ENCODE measurements at places on chromosomes 1 and 21.

GRCh38 chr1:84996846-84997666 is at the start of gene MCOLN2:
TSS of gene MCOLN2 (minus strand) at chr1:84997113. CDS start at chr1:84996872, 241 bp downstream.
- DNase-seq, result peak; percentile 36

- DNase-seq, result no peak
Measured at GRCh38 chr1:167708940-167709389, 12.8 kb upstream of the MPZL1 start.

DNA sequence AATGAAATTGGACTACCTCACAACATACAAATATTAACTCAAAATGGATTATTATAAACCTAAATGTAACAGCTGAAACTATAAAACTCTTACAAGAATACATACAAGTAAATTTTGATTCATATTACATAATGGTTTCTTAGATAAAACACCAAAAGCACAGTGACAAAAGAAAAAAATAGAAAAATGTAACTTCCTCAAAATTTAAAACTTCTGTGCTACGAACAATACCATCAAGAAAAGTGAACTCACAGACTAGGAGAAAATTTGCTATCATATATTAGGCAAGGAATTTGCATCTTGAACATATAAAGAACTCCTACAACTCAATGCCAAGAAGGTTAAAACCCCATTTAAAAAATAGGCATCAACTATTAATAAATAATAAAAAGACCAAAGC is 31.2 kb downstream of the ANGPTL3 start:
- no peak for DNase-seq

DNA sequence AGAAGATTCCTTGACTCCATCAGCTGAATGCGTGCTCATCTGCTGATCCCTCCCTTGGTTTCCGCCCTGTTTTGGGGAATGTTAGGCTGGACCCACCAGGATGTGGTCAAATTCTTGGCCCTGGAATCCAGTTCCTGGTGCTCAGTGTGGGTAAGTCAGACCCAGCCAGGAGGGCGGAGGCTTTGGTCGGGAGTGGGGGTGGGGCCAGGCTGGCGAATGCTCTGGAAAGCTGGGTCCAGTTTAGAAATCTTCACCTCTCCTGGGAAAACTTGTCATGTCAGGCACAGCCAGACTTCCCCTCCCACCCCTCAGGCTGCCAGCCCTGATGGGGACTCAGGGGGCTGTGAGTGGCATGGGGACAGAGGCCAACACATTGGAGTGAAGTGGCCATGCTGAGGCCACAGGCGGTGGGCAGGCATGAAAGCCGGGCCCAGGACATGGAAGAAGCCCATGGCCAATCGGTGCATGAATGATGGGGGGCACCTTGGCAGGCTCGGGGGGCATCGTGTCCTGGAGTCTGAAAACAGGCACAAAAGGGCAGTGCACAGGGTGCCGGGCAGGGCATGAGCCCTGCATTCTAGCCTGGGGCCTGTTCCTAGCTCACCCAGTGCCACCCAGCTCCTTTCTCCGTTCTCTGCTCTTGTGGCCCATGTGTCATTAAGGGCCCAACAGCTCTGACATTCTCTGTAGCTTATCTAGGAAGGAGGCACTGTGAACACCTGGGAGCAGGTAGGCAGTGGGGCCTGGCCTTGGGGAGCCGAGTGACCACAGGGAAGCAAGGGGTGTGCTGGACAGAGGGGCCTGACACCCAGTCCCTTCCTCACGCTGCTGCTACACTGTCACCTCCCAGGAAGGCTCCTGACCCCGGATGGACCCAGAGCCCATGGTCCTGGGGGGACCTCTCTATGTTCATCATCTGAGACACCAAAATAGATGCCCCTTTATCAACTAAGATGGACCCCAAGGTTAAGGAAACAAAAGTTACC is 14.6 kb upstream of the PADI1 start:
- DNase-seq, result no peak

- no peak for DNase-seq
Measured at GRCh38 chr1:9119745-9120144, 9.2 kb downstream of the GPR157 start.

DNA sequence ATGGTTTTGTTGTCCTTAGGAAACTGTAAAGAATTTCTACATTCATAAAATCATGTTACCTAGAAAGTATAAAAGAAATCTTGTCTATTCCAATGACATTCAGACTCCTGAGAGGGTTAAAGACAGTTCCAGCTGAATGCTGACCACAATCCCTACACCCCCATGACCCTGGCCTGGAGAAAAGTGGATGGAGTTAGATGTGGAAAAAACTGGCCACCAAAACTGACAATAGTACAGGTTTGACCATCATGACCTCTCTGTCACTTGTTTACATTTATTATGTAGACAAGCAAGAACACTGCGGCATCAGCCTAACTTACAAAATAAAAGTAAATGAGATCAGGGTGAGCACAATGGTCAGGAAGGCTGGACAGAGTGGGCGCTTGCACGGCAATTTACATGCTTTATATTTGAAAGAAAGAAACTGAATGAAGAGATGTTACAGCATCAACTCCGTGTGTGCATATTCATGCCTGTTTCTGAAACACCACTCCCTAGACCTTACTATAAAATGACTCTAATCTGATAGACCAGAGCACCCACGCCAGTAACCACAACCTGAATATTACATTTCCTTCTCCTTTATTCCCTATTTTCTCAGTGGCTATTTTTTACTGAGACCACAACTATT is 116.0 kb downstream of the ESRRG start:
- DNase-seq, result no peak

GRCh38 chr1:182602935-182603645 is 1.1 kb downstream of the RGS16 start:
- DNase-seq, result no peak

GRCh38 chr21:39730418-39731157 is 14.4 kb upstream of the IGSF5 start:
- DNase-seq, result no peak

- no peak for DNase-seq
Measured at GRCh38 chr21:16943231-16943630, 569.6 kb upstream of the CXADR start.

DNA sequence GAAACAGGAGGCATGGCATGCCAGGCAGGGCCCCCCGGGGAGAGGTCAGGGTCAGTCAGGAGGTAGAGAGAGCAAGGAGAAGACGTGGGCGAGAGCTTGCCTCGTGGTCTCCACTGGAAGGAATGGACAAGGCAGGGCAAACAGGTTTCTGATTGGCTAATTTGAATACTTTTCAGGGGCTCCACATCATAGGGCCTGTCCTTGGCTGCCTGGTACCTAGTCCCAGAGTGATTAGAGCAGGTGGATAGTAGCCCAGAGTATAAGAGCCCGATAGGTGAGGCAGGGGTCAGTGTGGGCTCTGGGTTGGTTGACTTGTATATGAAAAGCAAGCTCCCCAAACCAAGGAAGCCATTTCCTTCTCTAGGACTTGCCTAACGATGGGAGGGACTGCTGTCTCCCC is 178.6 kb downstream of the ZP4 start:
- no peak for DNase-seq

GRCh38 chr1:158996998-158997397 is 12.7 kb upstream of the IFI16 start:
- no peak for DNase-seq

- no peak for DNase-seq
Measured at GRCh38 chr1:143699115-143699514, 272.7 kb downstream of the FAM72C start.

GRCh38 chr1:214251354-214251753 is 29.6 kb upstream of the SMYD2 start:
- no peak for DNase-seq

DNA sequence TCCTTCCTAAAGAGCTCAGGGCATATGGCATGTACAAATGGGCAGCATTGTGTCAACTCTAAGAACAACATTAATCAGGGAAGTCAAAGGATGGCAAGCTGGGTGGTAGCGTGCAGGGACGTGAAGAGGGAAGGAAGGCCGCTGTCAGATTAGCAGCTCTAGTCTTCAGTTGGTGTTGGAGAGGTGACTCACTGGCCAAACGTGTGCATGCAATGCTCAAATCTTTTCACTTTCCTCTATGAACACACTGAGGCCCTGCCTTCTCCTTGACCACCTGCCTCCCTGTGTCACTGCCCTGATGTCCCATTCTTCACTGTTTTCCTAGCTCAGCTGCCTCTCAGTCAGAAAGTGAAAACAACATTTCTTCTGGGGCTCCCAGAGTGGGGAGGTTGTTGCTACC is 5.9 kb upstream of the PIGR start:
- no peak for DNase-seq

DNA sequence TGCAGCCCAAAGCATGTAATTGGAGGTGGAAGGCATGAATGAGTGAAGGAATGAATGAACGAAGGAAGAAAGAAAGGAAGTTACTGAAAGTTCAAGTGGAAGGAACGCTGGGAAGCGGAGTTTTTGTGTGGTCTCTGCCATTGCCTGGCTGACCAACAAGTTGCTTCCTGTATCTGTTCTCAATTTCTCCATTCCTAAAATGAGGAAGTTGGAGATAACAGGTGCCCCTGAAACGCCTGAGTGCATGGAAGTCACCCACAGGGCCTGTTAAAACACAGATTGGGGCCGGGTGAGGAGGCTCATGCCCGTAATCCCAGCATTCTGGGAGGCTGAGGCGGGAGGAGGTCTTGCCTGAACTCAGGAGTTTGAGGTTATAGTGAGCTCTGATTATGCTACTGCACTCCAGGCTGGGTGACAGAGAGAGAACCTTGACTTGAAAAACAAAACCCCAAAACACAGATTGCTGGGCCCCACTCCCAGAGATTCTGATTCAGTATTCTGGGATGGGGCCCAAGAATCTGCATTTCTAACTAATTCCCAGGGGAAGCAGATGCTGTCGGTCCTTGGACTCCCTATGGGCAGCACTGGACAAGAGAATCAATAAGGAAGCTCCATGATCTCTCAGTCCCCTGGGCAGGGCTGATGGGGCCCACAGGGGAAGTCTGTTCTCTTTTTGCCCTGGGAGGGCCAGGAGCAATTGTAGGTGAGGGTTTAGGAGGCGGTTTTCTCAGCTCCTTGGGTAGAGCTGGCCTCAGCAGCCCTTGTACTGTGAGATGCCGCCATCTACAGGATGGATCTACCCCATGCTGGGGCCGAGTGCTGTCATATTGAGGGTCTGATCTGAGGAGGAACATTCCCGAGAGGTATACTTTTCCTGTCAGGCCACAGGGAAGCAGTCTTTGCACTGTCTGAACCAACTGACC is 3.3 kb upstream of the CNR2 start:
- DNase-seq, result peak; percentile 24

DNA sequence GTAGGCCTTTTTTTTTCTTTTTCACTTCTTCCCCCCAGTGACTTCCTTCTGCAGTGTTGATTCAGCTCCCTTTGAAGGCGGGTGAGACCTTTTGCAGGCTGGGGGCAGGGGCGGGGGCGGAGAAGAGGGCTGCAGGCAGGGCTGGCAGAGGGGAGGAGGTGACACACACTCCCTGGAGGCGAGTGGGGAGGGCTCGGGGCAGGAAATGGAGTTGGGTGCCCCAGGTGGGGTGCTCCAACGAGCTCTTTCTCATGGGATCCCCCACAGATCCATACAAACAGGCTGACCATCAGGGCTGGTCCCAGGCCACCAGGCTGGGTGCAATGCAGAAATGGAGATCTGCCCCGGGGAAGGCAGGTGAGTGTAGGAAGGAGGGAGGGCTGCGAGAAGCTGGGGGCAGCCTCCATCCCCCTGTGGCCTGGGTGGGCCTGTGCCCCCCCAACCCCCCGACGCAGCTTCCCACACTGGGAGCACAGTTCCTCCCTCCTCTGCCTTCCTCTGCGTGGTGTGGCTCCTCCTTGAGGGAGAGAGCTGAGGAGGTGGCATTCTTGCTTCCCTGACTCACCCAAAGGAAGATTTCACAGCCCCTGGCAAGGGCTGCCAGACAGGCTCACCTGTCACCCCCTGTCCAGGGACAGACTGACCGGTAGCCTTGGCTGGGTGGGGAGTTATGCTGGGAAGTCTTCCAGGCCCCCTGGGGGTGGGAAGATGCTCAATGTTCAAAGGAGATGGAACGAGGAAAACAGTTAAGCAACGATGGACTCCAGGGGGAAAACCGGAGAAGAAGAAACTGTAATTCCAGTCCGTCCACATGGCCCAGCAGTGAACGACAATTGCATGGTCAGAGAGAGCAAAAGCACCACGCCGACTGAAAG is 7.1 kb upstream of the ITGB2 start:
- DNase-seq, result peak; percentile 80

DNA sequence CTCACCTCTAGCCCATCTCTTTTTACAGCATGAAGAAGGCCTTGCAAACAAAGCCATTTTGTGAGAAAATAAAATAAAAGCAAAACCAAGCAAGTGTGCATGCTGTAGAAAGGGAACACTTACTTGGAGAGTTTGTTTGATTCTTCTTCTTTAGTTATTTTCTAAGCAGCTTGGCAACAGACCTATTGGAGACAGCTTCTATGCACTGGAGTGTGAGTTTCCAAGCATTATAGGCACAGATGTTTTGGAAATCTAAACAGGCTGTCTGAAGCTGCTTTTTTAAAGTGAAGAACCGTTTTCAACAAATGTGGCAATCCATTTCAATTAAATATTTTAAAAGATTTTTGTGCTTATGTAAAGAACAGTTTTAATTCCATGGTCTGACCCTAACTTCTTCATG is 76.6 kb downstream of the NGF start:
- no peak for DNase-seq

DNA sequence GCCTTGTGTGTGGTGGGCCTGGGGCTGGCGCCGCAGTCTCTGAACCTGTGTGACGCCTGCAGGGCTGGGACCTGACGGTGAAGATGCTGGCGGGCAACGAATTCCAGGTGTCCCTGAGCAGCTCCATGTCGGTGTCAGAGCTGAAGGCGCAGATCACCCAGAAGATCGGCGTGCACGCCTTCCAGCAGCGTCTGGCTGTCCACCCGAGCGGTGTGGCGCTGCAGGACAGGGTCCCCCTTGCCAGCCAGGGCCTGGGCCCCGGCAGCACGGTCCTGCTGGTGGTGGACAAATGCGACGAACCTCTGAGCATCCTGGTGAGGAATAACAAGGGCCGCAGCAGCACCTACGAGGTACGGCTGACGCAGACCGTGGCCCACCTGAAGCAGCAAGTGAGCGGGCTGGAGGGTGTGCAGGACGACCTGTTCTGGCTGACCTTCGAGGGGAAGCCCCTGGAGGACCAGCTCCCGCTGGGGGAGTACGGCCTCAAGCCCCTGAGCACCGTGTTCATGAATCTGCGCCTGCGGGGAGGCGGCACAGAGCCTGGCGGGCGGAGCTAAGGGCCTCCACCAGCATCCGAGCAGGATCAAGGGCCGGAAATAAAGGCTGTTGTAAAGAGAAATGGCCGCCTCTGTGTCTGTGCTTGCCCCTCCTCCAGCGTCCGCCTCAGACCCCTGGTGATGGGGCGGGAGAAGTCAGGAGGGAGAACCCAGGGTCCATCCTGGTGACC is 788 bp downstream of the ISG15 start:
- no peak for DNase-seq

GRCh38 chr1:59967780-59968179 is 41.2 kb upstream of the CYP2J2 start:
- no peak for DNase-seq

DNA sequence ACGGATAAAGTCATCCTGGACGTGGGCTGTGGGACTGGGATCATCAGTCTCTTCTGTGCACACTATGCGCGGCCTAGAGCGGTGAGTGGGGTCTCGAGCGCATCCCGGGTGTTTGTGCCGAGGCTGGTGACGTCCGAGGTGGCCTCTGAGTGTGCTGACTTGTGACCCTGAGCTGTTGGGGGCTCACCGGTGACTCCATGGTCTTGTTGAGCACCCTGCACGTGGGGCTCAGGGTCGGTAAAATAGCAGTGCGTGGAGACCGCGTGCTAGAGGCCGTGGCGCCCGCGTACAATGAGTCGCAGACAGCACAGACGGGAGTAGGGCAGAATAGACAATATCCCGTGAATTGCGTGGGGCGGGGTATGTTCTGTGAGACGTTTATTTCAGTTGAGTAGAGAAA is 13.1 kb downstream of the PRMT2 start:
- DNase-seq, result no peak

GRCh38 chr1:40401473-40402201 is 28.1 kb downstream of the SMAP2 start:
- DNase-seq, result no peak

GRCh38 chr1:202685641-202686040 is 24.6 kb downstream of the SYT2 start:
- no peak for DNase-seq

Measured in activated CD8-positive, alpha-beta memory T cell treated with anti-CD3 and anti-CD28 coated beads for 1 hour (primary cell).